ENCODE measurements at places on chromosomes 7 and 10.

DNA sequence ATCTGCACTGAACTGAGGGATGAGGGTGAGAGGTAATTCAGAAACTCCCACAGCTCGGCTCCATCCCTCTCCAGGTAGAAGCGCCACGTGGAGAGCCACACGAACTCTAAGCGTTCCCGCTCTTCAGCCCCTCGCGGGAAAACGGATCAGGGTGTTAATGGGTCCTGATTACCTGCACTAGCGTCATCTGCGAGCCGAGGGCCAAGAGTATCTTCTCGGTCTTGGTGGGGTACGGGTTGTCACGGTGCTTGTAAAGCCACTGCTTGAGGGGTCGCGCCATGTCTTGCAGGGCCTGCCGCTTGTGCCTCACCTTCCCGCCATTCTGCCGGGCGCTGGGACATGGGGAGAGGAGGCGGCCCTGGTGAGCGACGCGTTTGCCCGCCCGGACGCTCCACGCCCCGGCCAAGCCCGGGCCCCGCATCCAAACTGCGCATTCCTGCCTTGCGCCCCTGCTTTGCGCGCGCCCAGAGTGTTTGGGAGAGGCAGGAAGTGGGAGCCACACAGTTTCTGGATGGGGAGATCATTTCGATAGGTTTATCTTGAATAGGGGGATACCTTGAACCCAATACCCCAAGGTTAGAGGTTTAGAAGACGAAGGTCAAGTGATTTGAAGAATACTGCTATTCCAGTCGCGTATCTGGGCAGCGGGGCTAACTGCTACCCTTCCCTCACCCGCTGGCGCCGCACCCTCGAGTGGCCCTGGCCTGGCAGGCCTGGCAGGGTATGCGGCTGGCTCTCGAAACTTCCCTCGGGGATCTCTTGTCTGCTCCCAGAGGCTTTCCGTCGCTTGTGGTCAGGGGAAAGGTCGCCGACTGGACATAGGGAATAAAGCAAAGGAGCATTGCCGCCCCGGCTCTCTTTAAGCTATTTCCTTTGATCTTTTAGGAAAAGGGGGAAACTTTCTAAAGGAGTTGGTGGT is 4.2 kb downstream of the MKX start:
- DNase-seq: no peak

DNA sequence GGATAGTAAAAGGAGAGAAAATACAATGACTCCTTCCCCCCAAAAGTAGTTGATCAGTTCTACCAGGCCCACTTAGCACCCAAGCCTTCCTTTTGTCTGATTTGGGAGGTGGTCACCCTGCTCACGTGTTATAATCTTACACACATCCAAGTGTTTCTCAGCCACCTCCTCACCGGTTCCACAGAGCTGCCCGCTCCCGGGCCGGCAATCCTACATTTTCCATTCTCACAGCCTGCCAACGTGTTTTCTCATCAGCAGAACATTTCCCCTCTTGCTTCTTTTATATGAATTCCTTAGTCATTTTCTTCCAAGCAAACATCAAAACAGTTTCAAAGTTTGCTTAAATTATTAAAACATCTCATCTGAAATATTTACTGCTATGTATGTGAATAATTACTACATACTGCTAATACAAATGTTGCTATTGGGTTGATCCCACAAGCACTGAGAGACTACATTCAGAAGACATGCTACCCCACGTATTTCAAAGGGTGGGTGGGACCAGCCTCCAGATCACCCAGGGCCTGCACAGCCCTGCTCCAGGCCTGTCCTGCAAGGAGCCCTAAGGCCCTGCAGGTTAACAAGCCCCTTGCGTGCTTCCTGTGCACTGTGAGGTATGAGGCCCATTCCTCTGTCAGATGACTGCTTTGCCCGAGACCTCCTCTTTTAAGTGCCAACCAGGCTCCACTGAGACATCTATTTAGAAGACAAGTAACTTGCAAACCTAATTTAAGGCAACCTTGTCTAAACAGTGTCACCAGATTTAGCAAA is 75.3 kb downstream of the GRB10 start:
- DNase-seq: no peak

DNA sequence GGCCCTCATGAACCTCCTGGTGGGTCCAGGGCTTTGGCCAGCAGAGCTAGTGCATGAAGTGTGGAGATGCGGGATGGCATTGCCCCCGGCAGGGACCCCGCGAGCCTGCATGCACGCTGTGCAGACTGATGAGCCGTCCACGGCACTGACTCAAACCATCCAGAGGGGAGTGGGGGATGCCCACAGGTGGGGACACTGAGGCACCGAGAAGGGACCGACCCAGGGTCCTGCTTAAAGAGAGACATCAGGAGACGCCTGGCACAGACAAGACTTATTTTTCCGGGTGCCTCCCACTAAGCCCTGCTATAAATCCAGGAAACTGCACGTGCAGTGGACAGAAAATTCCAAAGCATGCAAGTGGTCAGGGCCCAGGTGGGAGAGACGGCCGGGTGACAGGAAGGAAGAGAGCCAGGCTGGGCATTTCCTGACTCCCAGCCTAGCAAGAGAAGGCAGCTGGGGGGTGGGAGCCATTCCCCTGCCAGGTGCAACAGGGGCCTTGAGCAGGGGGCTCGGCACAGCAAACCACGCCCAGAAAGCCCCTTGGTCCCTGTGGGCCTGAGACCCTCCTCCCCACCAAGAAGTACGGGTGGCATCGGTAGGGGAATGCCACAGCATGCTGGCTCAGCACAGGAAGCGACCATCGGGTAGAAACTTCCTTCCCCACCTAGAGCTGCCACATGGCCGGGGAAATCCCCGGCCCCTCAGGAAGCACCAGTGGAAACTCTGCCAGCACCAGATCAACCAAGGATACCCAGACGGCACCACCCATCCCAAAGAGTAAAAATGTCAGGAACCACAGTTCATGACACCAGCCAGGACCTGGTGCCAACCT is 91.5 kb downstream of the FOXL3 start:
- DNase-seq: peak; percentile 38

- DNase-seq: no peak
Measured at GRCh38 chr7:83413831-83414230, 235.1 kb downstream of the SEMA3E start.

- no peak for DNase-seq
Measured at GRCh38 chr7:139370301-139370942, 10.7 kb downstream of the LUC7L2 start.

DNA sequence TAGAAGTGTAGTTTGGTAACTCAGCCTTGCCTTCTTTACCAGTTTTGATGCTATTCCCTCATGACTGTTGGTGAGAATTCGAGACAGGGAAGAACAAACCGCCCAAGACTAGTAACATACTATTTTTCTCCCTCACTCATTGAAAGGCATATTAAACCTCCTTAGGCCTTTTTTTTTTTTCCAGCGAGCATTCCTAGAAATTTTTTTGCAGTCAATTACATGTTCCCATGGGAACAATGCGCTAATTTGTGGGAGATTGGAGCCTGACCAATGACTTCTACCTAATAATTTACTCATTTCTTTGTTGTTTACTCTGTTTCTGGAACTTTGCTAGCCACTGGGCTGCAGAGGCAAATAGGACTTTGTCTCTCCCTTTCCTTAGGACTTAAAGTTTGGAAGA is 6.0 kb downstream of the VPS50 start:
- DNase-seq: no peak

- no peak for DNase-seq
Measured at GRCh38 chr7:108627476-108628051, 57.9 kb downstream of the DNAJB9 start.

GRCh38 chr10:9863559-9864121 is 1154.0 kb upstream of the CELF2 start:
- DNase-seq: no peak

DNA sequence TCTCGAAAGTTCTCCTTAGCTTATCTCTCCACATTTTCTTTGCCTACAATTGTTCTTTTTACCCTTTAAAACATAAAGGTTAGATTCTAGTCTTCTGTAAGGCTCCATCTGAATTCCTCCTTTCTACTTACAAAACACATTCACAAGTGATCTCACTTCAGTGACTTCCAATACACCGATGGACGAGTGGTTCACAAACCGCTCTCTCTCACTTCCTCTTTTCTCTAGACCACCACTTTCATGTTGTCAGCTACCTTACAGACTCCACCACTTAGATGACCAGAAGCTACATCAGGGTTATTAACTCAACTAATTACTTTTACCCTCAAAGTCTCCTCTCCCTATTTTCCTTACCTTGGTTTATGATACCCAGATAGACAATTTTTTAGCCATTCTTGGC is 11.8 kb downstream of the MET start:
- no peak for DNase-seq
